Uterus (tissue), 4 donors: ENCODE measurements at places on chromosomes 16 and 17.

DNA sequence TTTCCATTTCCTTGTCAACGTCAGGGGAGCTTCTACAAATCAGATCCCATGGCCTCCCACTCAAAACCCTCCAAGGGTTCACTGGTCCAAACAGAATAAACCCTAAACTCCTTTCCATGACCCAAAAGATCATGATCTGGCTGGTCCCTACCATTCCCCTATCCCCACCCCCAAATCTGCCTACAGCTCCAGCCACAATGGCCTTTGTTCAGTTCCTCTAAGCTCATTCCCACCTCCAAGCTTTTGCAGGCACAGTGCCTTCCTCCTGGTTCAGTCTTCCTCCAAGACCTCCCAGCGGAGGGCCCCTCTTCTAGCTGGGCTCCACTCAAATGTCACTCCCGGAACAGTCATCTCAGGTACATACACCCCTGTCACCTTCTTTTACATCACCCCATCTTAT is 2.0 kb downstream of the GPRC5B start:
- no peak for DNase-seq

GRCh38 chr17:43755389-43755875 is 3.2 kb downstream of the SOST start:
- DNase-seq: no peak

DNA sequence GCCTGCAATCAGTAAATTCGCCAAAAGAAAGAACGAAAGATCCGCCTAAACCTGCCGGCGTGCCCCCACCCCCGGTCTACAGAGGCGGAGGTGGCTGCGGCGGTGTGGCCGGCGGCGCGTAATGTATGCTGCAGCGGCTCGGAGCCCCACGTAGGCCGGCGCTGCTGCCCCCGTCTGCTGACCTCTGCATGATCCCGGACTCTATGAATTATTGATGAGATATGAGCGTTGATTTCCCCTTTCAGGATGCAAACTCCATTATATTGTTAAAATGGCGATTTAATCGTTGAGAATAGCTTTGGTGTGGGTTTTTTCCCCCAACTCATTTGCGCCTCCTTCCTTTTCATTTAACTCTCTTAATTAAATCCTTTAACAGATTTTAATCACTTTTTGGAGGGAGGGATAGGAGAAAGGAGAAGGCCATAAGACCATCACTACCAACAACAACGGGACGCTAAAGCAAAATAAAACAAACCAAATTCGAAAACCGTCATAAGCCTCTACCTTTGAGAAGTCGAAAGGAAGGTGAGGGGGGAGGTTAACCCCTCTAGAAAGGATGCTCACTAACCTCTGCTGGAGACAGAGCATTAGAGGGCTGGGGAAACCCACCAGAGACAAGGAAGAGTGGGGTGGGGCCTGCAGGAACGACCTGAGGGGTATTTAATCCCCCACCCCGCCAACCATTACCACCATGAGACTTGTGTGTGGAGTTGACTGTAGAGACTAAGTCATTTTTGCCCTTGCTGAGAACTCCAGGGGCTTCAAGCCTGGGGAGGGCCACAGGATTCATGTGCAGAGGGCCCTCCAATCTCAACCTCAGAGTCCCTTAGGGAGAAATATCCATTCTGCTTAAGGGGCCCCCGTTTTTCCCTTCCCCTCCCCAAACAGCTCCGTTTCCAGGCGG is 3.4 kb downstream of the HOXB3 start:
- no peak for DNase-seq

GRCh38 chr16:55478827-55479429 is at the start of gene MMP2:
Gene MMP2, plus strand, starts transcription at chr16:55479198. Its CDS starts 282 bp downstream, at chr16:55479480.
- DNase-seq: peak; percentile 86

- no peak for DNase-seq
These were observed 1.2 kb downstream of the KRTAP4-2 start for GRCh38 chr17:41176744-41177387.

DNA sequence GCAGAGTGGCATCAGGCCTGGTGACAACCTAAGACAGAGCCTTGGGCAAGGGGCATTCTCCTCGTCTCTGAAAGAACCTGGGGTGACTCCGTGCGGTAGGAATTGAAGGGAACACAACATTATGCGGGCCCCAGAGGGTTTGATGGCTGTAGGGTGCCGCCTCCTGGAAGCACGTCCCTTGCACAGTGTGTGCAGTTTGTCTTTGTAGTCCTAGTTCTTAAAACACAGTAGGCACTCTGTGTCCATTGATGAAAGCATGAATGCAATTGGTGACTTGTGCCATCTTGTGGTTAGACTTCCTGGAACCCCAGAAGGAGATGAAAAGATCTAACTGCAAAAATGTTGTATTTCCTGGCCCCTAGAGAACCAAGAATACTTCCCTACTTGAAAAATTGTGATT is 279.8 kb downstream of the UTP18 start:
- DNase-seq: no peak

DNA sequence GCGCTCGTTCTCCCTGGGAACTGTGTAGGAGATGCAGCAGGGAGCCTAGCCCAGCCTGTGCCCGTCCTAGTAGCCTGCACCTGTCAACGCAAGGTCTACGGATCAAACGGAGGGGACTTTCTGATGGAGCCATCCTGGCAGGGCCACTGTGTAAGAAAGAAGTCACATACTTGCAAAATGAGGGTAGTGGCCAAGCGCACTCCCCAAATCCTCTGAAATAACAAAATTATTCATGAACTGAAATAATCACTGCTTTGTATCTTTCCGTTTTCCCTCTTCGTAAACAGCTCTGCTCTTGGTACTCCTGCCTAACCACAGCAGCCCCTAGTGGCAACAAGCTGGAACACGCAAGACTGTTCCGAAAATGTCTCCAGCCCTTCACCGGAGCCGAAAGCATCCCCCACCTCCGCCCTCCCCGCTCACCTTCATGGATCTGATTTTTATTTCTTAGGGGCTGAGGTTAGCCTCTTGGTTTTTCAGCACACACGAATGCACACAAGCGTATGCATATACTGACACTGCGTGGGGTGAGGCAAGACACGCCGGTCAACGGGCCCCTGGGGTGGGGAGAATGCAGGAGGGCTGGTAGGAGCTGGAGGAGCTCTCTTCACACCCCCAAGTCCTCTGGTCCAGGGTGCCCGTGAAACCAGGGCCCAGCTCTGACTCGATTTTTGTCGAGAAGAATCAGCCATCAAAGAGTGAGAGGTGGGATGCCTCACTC is 100.8 kb downstream of the ABCC12 start:
- DNase-seq: no peak

DNA sequence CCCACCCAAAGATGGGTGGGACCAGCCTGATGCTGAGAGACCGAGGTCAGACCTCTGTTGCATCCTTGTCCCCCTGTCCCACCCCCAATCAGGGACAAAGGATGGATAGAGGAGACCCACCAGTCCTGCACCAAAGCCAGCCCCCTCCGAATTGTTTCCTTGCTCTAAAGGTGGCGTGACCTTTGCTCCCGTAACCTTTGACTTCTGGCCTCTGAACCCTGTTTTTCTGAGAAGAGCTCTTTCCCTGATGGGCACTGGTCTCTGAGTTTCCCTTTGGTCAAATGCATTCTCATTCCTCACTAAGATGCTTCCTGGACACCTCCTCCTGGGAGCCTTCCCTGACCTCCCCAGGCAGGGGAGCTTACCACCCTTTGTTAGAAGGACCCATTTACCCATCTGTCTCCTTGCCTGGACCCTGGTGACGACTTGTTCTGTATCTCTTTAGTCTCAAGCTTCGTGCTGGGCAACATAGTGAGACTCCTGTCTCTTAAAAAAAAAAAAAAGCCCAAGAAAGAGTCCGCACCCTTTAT is 5.3 kb upstream of the NEUROD2 start:
- no peak for DNase-seq

DNA sequence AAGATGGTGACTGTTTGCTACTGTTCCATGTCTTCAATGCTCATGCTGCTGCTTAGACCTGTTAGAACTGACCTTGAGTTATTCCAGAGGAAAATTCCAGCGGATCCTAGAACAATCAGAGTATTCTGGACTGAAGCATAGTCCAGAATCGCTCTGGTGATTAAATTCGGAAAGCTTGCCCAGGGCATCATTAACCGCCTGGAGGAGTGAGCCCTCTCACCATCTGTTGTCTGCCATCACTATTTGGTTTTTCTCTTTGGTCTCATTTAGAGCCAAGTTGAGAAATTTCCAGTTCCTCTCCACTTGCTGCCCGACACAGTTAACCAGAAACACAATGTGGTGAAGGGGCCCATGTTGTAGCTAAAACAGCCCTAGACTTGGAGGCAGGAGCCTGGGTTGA is 104.1 kb downstream of the BMERB1 start:
- no peak for DNase-seq

- peak; percentile 88 for DNase-seq
These were observed at the start of the genes CTU2 and RNF166 for GRCh38 chr16:88706229-88706964. Gene CTU2, plus strand, starts transcription at chr16:88706503. Its CDS starts 28 bp downstream, at chr16:88706531. Gene RNF166, minus strand, starts transcription at chr16:88706408. Its CDS starts 83 bp downstream, at chr16:88706325.

DNA sequence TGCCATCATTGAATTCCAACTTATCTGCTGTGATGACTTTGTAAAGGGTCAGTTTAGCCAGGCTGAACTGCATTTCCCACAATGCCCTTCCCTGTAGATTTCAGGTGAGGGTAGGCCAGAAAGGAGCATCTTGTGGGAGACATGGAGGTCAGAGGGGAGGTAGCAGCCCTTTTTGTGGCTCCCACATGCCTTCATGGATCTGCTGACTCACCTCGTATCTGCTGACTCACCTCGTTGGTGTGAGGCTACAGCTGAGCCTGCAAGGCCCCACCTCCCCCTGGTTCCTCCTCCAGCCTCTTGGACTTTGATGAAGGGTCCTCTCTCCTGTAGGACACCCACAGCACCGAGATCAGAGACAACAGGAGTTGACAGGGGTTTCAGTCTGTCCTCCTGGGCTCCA is 102.5 kb downstream of the SALL1 start:
- no peak for DNase-seq

- peak; percentile 83 for DNase-seq
These were observed at the start of gene CMTM4 for GRCh38 chr16:66696669-66697630. Gene CMTM4, minus strand, starts transcription at chr16:66696743. Its CDS starts 218 bp downstream, at chr16:66696525.

DNA sequence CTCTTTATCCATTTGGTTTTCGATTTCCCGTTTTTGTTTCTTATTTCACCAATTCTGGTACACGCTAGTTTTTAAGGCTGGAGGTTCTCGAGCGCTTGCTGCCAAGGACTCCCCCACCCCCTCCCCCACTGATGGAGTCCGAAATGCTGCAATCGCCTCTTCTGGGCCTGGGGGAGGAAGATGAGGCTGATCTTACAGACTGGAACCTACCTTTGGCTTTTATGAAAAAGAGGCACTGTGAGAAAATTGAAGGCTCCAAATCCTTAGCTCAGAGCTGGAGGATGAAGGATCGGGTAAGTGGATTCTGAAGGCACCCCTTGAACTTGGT is 825 bp downstream of the RPTOR start:
- DNase-seq: no peak

DNA sequence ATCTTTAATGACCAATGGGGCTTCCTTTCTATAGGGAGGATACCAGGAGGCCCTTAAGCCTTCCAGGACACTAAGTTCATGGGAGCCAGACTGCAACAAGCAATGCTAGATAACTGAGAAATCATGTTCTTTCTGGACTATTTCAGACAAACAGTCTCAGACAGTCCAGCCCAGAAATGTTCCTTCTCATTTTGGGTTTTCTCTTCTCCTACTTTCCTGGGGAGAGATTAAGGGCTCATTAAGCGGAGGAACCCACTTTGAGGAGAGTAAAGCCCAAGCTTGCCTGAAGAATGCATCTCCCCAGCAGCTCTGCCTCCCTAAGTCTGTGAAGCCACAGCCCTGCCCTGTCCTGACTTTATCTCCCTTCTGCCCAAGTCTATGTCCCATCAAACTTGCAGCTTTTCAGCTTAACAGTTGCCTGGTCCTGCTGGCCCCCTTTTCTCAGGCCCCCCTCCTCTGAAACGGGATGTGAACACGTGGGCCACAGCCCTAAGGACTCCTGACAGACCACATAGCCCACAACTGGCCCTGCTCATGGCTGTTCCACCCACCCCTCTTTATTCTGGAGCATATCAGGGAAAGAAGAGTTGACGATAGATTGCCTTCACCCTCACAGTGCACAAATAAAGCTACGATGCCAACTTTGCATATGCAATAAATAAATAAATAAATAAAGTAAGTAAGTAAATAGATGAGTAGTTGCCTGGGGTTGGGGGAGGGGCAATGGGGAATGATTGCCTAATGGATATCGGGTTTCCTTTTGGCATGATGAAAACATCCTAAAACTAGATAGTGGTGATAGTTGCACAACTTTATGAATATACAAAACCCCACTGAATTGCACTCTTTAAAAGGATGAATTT is 111.0 kb downstream of the N4BP1 start:
- peak; percentile 74 for DNase-seq

DNA sequence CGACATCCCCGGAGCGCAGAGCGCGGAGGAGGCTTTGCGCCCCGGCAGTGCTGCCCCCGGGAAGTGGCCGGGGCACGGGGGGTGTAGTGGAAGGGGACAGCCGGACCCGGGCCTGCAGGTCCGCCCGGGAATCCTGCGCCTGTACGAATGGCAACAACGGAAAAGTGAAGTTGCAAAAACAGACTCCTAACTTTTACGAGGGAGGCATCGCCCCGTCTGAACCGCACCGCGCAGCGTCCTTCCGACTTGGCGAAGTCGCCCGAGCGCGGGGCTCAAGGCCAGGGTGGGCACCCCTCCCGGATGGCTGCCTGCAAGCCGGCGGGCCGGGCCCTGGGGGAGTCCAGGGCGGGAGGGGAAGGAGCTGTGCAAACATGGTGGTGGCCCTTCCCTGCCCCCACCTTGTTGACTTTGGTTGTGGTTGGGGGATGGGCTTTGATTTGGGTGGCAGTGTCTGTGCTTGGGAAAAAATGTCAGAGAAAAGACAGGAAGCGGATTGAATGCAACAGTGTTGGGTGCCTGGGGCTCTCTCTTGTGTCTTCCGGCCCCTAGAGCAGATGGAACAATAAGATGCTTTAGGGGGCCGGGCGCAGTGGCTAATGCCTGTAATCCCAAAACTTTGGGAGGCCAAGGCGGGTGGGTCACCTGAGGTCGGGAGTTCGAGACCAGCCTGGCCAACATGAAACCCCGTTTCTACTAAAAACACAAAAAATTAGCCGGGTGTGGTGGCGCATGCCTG is 675 bp downstream of the RNF213 start:
- peak; percentile 53 for DNase-seq

DNA sequence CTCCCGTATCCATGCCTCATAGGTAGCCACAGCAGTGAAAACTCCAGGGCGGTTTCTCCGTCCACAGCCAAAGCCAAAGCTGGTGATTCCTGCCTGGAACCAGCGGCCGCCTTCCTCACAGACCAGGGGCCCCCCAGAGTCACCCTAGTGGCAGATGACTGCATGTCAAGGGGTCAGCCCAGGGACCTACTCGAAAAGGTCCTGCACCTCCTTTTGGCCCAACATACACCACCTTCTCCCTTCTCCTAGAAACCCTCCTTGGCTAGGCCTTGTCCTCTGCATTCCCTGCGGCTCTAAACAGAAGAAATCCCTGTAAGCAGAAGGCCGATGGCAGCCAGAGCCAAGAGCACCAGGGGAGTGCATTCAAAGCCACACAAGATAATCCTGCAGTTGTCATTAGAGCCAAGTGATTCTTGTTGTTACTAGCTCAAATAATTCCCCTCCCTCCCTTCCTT is 6.1 kb downstream of the PRSS36 start:
- DNase-seq: no peak

- DNase-seq: peak; percentile 87
These were observed 43.6 kb upstream of the HAPSTR1 start for GRCh38 chr16:9047689-9048301.

- DNase-seq: no peak
These were observed 126.0 kb downstream of the ABCA8 start for GRCh38 chr17:68829211-68829610.

- DNase-seq: no peak
These were observed 121.8 kb upstream of the NOG start for GRCh38 chr17:56471696-56472095.
